ENCODE measurements at places on chromosomes 13 and 19. TPM values are rescaled to one million over a fixed set of nuclear protein-coding genes. Genes with fewer than 3 reads are reported as not detected.
A peak's percentile ranks its signal among the peaks of the same experiment; 100 is the strongest.

GRCh38 chr19:597406-598315 is 8.0 kb downstream of the HCN2 start:
- no peak for DNase-seq

GRCh38 chr19:12779162-12779993 is 4.0 kb upstream of the HOOK2 start:
- DNase-seq, result no peak

GRCh38 chr13:113413898-113414282 is 39.4 kb downstream of the ADPRHL1 start:
- no peak for DNase-seq

- DNase-seq, result no peak
These were observed at the start of gene NMRK2 for GRCh38 chr19:3932931-3933810. Gene NMRK2 (plus strand): TSS chr19:3933069. CDS start chr19:3933672, 603 bp downstream.

GRCh38 chr13:65913173-65913572 is 1317.0 kb downstream of the PCDH9 start:
- peak; percentile 87 for DNase-seq

DNA sequence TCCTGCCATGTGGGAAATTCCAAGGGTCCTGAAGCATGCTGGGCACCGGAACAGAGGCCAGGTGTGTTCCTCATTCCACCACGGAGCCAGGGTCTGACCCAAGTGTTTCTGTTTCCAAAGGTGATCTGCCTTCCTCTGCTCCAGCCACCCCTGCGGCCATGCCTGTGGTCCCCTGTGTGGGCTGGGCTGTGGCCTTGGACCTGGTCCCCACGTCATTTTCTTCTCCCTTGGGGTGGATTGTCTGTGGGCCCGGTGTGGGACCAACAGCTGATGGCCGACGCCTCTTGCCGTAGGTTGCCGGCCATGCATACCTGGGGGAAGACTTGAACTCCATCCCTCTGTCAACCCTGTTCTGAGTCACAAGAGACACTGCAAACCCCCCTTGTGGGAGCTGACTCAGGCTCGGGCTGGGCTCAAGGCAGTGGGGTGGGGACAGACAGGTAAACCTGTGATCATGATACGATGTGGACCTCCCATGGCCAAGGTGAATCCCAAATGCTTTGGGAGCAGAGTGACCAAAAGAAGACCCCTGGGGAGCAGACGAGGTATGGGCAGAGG is 35.0 kb downstream of the ATP11A start:
- DNase-seq, result no peak

DNA sequence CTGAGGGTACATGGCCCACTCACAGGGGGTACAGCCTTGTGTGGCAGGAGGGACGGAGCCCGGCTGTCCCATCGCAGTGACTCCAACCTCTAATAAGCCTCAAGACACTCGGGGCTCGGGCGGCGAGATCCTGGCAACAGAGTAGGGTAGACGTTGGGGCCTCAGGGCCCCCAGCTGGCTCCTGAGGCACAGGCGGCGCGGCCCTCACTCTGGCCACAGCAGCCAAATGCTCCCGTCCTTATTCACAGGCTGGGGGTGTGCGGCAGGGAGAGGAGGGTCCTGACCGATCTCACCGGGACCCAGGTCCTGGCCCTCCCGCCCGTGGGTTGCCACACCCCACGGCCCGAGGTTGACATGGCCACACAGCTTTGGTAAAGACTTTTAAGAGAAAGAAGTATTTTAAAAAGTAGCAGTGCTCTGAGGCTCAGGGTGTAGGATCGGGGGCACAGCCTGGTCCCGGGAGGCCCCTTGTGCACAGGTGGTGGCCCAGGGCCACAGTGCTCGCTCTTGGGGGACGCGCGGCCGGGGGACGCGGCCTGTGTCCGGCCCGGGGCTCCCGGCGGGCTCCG is 7.6 kb downstream of the SLC39A3 start:
- DNase-seq, result no peak

DNA sequence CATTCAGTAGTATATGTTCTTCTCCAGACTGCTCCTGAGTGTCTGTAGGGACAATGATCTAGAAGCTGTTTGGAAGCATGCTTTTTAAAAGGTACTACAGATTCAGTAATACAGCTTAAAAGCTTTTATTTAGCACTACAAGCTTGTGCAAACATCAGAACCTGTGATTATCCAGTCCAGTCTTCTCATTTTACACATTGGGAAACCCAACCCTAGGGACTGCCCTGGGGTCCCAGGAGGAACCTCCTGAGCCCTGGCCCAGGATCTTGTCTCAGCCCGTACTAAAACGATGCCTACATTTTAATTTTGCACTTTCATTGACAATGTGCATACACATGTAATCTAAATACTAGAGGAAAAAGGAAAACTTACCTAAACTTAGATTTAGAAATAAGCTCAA is 12.5 kb downstream of the DOCK9 start:
- DNase-seq, result no peak

DNA sequence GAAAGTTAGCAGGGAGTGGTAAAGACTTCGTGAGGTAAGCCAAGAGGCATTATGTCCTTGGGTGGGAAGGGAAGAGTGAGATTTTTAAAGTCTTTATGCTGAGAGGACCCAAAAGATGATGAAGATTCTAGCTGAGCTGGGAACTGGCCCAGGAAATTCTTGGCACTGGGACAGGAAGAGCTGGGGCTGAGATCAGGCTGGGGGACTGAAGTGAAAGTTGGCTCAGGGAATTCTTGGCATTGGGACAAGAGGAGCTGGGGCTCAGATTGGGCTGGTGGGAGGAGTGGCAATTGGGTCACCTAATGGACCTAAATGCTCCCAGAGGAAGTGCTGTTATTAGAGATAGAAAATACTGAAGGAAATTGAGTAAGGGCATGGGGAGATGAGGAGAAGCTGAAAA is 8.8 kb downstream of the SCEL start:
- DNase-seq, result peak; percentile 37

- no peak for DNase-seq
These were observed 43.2 kb downstream of the MLLT1 start for GRCh38 chr19:6236310-6237291.

- DNase-seq, result no peak
These were observed 137.5 kb downstream of the CRYL1 start for GRCh38 chr13:20388184-20388583.

- DNase-seq, result no peak
These were observed 95.6 kb downstream of the DLEU7 start for GRCh38 chr13:50747737-50748350.

DNA sequence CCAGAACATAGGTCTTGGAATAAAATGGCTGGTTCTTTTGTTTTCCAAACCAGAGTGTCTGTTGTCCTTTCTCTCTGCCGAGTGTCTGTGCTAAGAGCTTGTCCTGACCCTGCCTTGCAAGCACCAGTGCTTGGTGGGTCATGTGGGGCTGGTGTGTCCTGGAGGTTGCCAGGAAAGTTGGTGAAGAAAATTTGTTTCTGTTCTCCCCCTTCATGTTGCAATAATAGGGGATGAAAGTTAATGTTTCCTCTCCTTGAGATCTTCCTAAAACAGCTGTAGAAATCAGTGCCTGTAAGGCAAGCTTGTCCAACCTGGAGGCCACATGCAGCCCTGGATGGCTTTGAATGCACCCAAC is 2.7 kb downstream of the HAMP start:
- DNase-seq, result no peak

GRCh38 chr19:1163934-1164683 is 10.0 kb downstream of the SBNO2 start:
- DNase-seq, result no peak

GRCh38 chr13:114114006-114114640 is 18.3 kb downstream of the RASA3 start:
- DNase-seq, result no peak

The NEK5 gene
- 0.07 TPM for total RNA-seq

The GPR4 gene
- total RNA-seq, result 5.7 TPM

The LILRB2 gene
- total RNA-seq, result not detected

The MCEMP1 gene
- total RNA-seq, result not detected

Data from pulmonary artery endothelial cell (primary cell).